OCI-LY7 (cell line): ENCODE measurements at places on chromosomes 2 and 18. TPM values are rescaled to one million over a fixed set of nuclear protein-coding genes. Genes with fewer than 3 reads are reported as not detected.

- no peak for DNase-seq
Observed at GRCh38 chr18:30920351-30920750, 122.2 kb downstream of the DSC3 start.

CLEC4F gene
- not detected in 2 replicates for total RNA-seq

GRCh38 chr2:27174638-27175037 is 25.8 kb downstream of the TCF23 start:
- DNase-seq, result peak; percentile 53

- DNase-seq, result no peak
Observed at GRCh38 chr2:69139778-69140670, 127.0 kb downstream of the ANTXR1 start.

DNA sequence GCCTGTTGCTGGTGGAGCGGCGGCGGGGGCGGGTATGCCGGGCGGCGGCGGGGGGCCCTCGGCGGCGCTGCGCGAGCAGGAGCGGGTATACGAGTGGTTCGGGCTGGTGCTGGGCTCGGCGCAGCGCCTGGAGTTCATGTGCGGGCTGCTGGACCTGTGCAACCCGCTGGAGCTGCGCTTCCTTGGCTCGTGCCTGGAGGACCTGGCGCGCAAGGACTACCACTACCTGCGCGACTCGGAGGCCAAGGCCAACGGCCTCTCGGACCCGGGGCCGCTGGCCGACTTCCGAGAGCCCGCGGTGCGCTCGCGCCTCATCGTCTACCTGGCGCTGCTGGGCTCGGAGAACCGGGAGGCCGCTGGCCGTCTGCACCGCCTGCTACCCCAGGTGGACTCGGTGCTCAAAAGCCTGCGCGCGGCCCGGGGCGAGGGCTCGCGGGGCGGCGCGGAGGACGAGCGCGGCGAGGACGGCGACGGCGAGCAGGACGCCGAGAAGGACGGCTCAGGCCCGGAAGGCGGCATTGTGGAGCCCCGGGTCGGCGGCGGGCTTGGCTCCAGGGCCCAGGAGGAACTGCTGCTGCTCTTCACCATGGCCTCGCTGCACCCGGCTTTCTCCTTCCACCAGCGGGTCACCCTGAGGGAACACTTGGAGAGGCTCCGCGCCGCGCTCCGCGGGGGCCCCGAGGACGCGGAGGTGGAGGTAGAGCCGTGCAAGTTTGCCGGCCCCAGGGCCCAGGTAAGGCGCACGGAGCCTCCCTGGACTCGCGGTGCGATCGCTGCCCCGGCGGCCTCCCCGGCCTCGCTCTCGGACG is 1.0 kb downstream of the ZCCHC2 start:
- peak; percentile 54 for DNase-seq

DNA sequence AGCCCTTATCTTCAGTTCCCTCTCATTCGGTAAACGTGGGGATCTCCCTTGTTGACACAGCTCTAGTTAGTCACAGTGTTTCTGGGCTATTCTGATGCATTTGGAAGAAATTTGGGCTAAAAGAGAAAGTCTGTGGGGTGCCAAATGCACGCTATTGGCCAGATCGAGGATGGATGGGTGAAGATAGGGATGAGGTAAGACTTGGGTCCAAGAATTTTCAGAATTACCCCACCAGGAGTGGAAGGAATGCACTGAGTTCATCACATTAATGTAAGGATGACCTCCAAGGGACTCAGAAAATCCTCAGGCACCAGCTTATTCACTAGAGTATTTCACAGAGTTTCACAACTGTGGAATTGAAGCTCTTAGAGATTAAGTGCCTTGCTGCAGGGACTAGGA is 49.3 kb downstream of the NRP2 start:
- no peak for DNase-seq

GRCh38 chr18:42048158-42048557 is 93.1 kb downstream of the PIK3C3 start:
- no peak for DNase-seq
